Stimulated activated CD8-positive, alpha-beta memory T cell treated with anti-CD3 and anti-CD28 coated beads, Interleukin-15, amount 100 ng/mL, for 24 hours (primary cell): ENCODE measurements at places on chromosomes 3 and 15.

- DNase-seq: no peak
Measured at GRCh38 chr15:22827125-22827524, 11.3 kb upstream of the NIPA2 start.

- no peak for DNase-seq
Measured at GRCh38 chr3:152849996-152850578, 15.2 kb downstream of the P2RY1 start.

GRCh38 chr3:122310361-122310760, 14.7 kb upstream of the CSTA start:
- DNase-seq: no peak

- no peak for DNase-seq
Measured at GRCh38 chr3:118408431-118408830, 626.2 kb downstream of the IGSF11 start.

DNA sequence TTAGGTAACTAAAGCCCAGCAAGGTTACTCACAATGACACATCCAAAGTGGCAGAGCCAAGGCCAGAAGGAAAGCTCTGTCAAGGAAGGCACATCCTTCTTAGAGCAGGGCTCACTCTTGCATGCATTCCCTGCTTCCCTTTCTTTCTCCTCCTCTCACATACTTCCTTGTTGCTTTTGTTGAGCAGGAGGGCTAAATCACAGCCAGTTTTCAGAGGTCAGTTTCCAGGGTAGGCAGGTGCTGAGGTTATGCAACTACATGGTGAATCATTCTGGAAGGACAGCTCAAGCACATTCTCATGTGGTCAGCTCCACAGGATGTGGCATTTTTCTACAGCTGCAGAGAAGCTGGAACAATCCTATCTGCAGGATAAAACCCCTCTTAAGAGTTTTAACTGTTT, 275.6 kb downstream of the ZNF621 start:
- DNase-seq: no peak

DNA sequence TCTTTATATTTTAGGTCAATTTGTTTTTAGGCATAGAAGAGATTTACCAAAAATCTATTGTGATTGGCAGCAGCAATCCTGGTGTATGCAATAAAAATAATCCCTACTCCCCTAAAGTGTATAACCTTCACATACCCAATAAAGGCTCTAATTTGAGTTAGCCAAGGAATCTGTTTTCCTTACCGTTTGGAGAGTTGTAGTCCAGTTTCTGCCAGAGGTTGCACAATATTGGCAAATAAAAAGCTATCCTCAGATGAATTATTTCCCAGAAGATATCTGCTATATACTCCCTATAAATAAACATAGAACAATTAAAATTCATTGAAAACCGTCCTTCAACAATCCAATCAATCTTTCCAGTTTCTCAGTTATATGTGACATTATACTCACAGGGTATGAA, 31.1 kb downstream of the ACKR4 start:
- no peak for DNase-seq

DNA sequence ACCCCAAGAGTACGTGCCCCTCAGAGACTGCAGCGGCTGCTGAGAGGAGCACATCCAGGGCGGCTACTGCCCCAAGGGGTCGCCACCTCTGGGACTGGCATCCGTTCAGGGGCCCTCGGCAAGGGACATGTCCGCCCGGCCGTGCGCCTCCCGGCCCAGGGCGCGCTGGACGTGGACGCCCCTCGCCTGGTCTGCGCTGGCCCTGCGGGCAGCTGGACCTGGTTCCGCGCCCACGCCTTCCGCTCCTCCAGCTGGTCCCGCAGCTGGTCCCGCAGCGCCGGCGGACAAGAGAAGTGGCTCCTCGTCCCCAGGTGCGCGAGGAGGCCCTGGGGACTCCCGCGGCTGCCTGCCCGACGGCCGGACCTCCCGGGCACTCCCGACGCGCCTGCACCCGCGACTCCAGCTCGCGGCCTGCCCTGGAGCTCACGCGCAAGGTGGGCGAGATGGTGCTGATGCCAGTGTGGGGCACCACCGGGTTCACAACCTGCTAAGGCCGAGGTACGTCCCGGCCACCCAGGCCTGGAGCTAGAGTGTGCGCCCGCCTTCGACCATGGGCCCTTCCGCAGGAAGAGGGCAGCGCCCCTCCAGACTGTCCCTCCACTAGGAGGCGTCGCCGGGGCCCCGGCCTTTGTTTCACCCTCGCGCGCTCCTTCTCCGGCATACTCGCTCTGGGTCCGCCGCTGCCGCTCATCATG, 14.4 kb upstream of the GP9 start:
- DNase-seq: no peak

DNA sequence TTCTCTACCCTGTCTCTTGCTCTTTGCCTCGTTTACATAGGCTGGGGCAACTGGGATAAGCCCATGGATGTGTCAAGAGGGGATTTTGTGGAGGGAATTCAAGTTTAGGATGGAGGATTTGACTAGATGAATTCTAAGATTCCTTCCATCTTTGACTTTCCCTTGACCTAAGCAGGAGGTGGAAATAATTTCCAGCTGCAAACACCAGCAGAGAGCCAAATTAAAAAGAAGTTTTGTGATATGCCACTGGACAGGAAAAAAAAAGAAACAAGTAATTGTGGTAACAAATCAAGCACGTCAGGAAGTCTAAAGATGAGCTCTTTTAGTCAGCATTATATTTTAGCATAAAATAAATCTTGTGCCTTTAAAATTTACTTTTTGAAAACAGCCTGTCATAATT, 49.8 kb downstream of the KCNMB2 start:
- DNase-seq: no peak

DNA sequence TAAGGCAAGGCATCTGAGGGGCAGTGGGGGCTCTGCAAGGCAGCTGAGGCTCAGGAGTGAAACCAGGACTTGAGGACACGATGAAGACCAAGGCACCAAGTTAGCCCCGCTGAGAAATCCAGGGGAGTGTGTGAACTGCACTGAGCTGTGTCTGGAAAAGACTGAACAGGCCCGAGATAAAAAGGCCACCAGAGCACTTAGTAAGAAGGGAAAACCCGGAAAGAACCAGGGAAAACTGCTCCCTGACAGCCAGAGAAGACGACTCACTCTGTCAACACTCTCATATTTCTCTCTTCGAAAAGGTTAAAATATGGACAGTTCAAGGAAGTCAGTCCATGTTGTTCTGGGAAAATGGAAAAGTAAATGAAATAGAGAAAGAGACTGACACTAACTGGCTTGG, 109.0 kb downstream of the SEC22A start:
- DNase-seq: no peak

DNA sequence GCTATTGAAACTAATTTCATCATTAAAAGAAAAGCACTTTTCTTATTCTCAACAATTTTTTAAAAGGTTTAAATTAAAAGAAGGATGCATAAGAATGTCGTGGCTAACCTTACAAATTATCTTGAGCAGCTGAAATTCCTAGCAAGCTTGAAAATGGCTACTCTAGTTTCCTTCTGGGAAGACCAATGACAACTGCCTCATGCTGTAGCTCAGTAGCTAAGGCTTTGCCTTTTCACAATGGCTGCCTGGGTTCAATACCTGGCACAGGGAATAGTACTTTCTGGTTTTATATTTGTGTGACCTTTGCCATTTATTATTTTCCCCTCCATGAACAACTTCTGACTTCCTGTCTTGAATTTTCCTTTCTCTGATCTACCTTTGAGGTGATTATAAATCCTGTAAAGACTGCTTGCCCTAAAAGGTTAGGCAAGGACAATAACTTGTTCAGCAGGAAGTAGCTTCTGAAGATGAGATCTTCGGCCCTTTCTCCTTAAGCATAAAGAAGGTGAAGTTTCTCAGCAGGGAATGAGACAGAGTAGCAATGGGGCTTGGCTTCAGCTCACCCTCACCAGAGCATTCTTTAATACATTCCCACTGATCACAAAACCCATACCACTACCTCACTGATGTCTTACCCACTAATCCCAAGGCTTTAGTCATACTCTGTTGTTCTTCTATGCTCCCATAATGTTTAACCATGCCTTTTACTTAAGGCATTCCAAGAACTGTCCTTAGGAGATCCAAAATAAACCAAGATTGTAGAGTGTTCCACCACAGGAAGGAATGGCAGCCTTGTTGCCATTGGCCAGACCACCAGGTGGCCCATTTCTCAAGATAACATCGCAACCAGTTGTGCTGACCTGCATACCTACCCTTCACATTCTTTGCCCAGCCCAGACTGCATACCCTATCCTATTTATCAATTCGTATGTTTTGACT, 276.8 kb downstream of the ULK4 start:
- DNase-seq: no peak

GRCh38 chr3:111592143-111592542, 3.0 kb downstream of the ZBED2 start:
- DNase-seq: no peak

DNA sequence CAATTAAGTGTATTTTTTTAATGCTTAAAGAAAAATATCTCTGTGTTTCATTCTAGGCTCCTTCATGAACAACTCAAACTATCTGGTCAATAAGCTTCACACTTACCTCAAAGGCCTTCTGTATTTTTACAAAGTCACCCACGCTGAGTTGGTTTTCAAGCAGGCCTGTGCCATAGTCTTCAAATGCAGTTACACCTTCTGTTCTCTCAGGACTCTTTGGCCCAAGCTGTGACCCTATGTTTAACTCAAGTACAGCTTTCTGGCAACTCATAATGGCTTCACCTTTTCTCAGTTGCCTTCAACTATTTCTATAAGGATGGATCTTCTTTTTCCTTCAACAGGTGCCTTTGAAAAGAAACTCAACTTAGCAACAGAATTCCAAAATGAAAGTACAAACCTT, 587 bp downstream of the WDR49 start:
- no peak for DNase-seq

GRCh38 chr3:38268522-38268921, 2.9 kb downstream of the SLC22A13 start:
- no peak for DNase-seq

- no peak for DNase-seq
Measured at GRCh38 chr3:144521131-144521530, 549.5 kb downstream of the DIPK2A start.

DNA sequence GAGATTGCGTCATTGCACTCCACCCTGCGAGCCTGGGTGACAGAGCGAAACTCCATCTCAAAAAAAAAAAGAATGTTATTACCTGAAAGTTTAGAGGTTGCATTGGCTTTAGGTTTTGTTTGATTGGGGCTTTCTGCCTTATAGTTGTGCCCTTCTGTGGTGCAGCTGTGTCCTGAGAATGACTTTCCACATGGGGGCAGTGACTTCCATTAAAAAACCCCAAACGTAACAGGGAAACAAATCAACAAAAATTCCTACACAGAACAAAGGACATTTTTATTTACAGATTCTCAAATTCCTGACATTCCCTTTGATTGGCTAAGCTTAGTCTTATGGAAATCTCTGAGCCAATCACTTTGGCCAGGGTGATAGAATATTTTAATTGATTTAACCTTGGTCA, 154.1 kb upstream of the GPR149 start:
- DNase-seq: no peak

DNA sequence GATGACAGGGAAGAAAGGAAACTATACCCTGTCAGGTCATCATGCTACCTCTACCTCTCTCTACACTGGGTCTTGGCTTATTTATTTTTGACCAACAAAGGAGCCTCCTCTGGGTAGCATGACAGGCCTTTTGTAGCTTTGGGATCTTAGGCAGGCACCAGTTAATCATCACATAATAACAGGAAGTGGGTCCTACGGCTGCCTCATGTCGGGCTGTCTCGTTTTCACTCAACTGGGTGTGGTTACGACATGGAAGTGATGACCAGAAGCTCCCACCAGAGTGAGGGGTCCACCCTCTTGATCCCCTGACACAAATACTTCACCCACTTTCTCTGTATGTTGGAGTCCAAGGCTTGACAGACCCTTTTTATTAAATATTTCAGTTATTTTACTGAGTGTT, 105.3 kb downstream of the CD47 start:
- no peak for DNase-seq

GRCh38 chr3:73024836-73025235, 28.2 kb downstream of the PPP4R2 start:
- no peak for DNase-seq
